ENCODE measurements at places on chromosomes 12 and 14. TPM values are rescaled to one million over a fixed set of nuclear protein-coding genes. Genes with fewer than 3 reads are reported as not detected.

The GPR137C gene
- 0.88 TPM for total RNA-seq

The JPH4 gene
- 0.53 TPM for total RNA-seq

DNA sequence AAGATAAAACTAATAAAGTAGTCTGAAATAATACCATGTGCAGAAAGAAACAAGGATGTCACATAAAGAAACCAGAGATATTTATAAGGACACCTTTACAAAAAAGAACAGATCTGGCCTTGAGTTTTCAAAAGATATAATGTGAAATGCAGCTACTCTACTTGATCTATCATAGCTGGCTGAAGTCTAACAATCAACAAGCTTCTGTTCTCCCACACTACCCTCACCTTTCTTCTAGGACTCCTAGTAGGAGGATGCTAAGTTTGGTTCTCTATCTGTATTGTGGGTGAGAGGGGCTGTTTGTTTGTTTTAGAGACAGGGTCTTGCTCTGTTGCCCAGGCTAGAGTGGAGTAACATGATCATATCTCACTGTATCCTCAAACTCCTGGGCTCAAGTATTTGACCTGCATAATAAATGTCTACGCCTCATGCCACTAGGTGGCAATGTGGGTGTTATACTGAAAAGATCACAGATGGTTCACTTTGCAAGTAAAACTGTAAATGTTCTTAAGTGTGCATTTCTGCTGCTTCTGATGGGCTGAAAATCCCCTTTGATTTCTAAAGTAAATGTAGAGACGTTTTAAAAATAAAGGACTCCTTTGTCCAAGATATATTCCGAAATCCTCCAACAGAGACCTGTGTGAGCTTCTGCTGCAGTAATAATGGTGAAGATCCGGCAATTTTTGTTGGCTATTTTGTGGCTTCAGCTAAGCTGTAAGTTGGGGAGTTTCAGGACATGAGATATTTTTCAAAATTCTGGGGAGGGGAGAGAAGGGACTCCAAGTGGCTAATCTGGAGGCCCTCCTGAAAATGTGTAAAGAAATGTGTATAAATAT, 269.3 kb downstream of the DAD1 start:
- peak; percentile 18 for DNase-seq

The HOTAIR gene
- total RNA-seq = not detected

- no peak for DNase-seq
Observed at GRCh38 chr14:74549588-74549987, 56.0 kb downstream of the ISCA2 start.

- DNase-seq = no peak
Observed at GRCh38 chr12:49332441-49332861, 4.5 kb downstream of the C1QL4 start.

DNA sequence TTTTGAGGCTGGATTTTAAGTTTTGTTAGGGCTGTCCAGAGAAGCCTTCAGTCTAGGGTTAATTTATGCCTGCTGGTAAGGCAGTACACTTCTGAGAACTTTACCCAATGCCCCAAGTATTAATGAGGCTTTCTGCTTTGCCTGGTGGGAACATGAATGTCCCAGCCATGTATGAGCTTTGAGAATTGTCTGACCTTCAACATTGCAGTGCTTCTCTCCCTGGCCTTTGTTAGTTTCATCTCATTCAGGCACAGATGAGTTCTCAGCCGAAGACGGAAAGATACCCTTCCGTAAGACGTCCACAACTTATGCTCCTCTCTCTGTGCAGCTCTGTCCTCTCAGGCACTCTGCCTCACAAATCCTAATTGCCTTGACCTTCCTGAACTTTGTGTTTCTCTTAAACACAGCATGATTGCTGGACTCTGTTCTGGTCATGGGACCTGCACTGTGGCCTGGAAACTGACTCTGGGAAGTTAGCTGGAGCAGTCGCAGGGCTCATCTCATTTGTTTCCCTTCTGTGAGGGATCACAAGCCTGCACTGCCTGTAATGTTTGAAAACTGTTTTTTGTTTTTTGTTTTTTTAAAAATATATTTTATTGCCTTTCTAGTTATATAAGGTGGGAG, 15.7 kb downstream of the CHPT1 start:
- peak; percentile 40 for DNase-seq

Data from heart left ventricle (tissue), 16 donors.